ENCODE measurements at places on chromosomes 2 and 18.
A peak's percentile ranks its signal among the peaks of the same experiment; 100 is the strongest.

DNA sequence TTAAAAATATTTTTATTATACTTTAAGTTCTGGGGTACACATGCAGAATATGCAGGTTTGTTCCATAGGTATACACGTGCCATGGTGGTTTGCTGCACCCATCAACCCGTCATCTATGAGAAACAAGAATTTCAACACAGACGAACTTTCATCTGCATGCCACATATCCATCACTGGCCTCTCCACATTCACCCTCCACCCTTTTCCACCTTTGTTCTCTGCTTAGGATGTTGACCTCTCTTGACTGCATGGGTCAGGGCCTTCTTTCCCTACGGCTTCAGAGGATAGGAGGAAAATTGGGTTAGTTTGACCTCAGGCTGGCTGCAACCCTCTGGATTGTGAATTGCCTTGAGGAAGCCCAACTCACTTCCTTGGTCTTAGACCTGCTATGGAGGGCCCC lies 260.9 kb downstream of the MREG start:
- no peak for DNase-seq
- H3K4me3 ChIP-seq, result no peak overlapping the region
- H3K27me3 ChIP-seq, result no peaks in the 10 kb centered on the region
- H3K36me3 ChIP-seq, result no peaks in the 10 kb centered on the region

DNA sequence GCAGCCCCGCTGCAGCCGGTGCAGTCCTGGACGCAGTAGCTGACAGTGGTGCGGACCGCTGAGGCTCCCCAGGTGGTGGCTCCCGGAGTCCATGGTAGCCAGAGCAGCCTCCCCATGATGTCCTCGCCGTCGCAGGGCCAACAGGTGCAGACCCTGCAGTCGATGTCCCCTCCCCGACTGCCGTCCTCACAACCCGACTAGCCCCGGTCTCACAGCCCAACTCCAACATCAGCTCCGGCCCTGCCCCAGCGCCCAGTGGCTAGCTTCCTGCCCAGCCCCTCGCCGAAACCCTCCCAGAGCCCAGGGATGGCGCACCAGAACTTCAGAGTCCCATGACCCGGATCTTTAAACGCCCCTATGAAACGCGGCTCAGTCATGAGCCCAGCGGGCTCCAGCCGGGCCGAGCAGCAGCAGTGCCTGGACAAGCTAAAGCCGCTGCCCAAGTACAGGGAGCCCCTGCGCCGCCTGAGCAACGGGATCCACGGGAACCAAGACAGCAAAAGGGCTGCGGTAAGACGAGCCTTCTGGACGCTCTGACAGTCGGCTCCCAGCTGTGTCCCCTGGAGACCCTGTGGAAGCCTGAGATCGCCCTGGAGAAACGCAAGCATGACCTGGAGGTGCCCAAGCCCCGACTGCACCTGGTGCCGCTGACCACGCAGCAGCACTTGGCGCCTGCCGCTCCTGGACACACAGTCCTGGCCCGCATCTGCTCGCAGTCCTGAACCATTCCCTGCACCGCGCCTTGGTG lies 53.8 kb upstream of the TUBA3E start:
- no peak overlapping the region for H3K27ac ChIP-seq
- peaks cover 23% of the 10 kb centered on the region for H3K27me3 ChIP-seq
- no peaks in the 10 kb centered on the region for H3K36me3 ChIP-seq
- H3K4me1 ChIP-seq, result no peaks in the 10 kb centered on the region

GRCh38 chr2:9031246-9031645 lies 27.8 kb upstream of the MBOAT2 start:
- no peak for DNase-seq
- no peaks in the 10 kb centered on the region for H3K27me3 ChIP-seq
- no peak overlapping the region for H3K4me3 ChIP-seq

DNA sequence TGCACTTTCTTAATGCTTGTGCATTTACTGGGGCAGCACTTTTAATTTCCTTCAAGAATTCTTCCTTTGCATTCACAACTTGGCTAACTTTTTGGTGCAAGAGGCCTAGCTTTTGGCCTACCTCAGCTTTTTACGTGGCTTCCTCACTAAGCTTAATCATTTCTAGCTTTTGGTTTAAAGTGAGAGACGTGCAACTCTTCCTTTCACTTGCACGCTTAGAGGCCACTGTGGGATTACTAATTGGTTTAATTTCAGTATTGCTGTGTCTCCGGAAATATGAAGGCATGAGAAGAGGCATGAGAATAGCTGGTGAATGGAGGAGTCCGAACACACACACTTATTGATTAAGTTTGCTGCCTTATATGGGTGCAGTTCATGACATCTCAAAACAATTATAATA lies 354.1 kb downstream of the DLGAP1 start:
- DNase-seq, result no peak
- H3K27ac ChIP-seq, result no peak overlapping the region
- H3K27me3 ChIP-seq, result no peaks in the 10 kb centered on the region
- no peaks in the 10 kb centered on the region for H3K36me3 ChIP-seq

DNA sequence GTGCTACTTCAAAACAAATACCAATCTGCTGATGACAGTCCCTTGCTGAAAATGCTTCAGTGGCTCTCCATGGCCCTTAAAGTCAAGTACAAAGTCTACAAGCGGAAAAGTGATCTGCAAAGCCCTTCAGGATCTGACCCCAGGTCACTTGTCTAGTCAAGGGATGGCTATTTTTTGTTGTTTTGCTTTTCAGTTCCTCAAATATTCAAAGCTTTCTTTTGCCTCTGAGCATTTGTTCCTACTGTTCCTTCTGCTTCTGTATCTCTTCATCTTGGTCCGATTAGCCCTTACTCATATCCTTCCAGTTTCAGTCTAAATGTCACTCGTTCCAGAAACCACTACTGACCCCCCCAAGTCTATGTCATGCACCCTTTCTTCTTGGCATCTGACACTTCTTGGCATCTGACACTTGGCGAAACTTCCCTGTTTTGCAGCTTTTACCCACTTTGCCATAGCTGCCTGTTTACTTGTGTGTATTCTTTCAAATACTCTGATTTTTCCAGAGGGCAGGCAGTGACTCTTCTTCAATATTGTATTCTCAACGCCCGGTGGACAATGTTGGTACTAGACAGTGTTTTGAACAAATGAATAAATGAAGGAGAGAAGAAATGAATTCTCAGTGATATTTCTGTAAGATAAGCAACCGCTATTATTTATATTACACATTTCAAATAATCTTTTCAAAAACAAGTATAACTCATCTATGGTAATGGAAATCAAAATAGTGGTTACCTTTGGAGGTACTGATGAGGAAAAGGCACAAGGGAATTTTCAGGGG lies 175.9 kb upstream of the FN1 start:
- H3K36me3 ChIP-seq, result no peaks in the 10 kb centered on the region
- no peak overlapping the region for H3K4me3 ChIP-seq
- no peak overlapping the region for H3K27ac ChIP-seq
- no peaks in the 10 kb centered on the region for H3K4me1 ChIP-seq
- DNase-seq, result no peak

- H3K27me3 ChIP-seq, result no peaks in the 10 kb centered on the region
- H3K36me3 ChIP-seq, result peaks cover 5% of the 10 kb centered on the region
- H3K4me3 ChIP-seq, result no peak overlapping the region
- no peaks in the 10 kb centered on the region for H3K4me1 ChIP-seq
These were observed 65.8 kb downstream of the INO80D start for GRCh38 chr2:206020171-206020570.

DNA sequence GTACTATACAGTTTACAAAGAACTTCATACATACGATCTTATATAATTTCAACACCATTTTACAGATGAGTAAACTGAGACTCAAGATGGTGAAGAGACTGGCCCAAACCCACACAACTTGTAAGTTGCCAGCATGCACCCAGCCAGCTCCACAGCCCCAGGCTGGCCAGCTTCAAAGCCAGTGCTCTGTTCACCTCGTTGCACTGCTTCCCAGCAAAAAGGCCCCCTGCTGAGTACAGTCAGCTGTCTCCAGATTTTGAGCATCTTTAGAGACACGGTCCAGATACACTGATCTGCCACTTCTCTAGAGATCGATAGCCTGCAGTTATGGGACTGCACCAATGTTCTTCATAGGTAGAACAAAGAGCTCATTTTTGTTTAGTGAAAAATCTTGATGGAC lies 257.2 kb upstream of the CHAC2 start:
- no peaks in the 10 kb centered on the region for H3K36me3 ChIP-seq
- DNase-seq, result no peak
- no peaks in the 10 kb centered on the region for H3K27me3 ChIP-seq
- H3K4me1 ChIP-seq, result no peaks in the 10 kb centered on the region

DNA sequence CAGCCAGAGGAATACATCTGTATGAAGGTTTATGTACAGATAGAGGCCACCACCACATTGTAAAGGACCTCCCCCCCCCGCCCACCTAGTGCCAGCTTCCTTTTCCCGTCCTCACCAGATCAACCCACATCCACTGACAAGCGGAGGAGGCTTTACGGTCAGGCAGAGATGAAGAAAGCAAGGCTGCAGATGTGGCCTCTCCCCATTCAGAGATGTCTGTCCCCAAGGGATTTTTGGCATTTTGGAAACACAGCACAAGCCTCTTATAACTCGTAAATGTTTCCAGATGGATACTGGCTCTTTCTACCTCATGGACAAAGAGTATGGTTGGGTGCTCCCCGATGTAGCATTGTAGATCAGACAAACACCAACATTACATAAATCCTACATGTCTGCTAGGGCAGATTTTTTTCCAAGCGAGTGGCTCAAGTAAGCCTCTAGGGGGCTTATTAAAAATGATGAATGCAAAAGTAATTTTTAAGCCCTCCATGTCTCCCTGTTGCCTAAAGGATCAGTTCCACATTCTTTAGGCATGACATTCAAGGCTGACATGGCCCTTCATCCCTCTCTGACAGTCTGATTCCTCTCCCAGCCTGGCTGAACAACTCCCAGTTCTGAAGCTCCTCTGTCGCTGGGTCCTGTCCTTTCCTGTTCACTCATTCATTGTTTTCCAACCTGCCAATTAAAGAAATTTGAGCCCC lies 11.7 kb downstream of the VIT start:
- no peak overlapping the region for H3K27ac ChIP-seq
- H3K4me3 ChIP-seq, result no peak overlapping the region
- DNase-seq, result no peak
- no peaks in the 10 kb centered on the region for H3K36me3 ChIP-seq
- H3K4me1 ChIP-seq, result no peaks in the 10 kb centered on the region

DNA sequence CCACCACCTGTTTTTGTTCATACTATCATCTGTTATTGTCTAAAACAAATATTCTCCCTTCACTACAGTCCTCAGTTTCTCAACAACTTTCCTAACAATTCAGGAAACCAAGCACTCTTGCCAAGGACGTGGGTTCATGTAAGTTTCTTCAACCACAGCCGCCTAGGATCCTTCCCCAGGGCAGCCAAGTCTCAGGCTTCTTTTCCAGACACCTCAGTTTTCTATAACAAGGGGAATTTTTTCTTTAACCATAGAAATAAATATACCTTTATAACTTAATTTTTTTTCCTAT lies 39.4 kb upstream of the AGPS start:
- no peaks in the 10 kb centered on the region for H3K36me3 ChIP-seq
- DNase-seq, result no peak
- no peaks in the 10 kb centered on the region for H3K27me3 ChIP-seq
- no peak overlapping the region for H3K4me3 ChIP-seq
- peak overlapping the region; percentile 20 for H3K27ac ChIP-seq

- H3K27me3 ChIP-seq, result no peaks in the 10 kb centered on the region
- no peak for DNase-seq
- peaks cover 5% of the 10 kb centered on the region for H3K36me3 ChIP-seq
- no peaks in the 10 kb centered on the region for H3K4me1 ChIP-seq
These were observed 30.0 kb upstream of the SCRN3 start for GRCh38 chr2:174365571-174365970.

DNA sequence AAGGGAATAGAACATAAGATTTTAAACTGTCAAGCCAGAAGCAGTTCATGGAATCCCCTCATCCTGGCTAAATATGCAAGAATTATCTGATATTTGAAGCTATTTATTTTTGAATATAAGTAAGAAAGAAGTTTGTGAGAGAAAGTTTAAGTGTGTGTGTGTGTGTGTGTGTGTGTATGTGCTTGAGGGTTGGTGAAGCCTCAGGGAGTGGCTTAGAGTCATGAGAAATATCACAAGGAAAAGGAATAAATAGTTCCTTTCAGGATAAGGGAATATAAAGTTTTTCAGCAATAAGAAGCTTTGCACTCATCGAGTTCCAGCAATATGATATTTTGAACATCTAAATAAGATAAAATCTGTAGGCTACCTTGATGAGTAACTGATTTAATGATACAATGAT lies 359.6 kb downstream of the MEIS1 start:
- H3K27me3 ChIP-seq, result no peaks in the 10 kb centered on the region
- no peak for DNase-seq
- no peak overlapping the region for H3K4me3 ChIP-seq
- H3K27ac ChIP-seq, result no peak overlapping the region

All from breast epithelium (tissue), 4 donors.